Retinal pigment epithelial cell (primary cell): ENCODE measurements at places on chromosomes 6 and 20.
A peak's percentile ranks its signal among the peaks of the same experiment; 100 is the strongest.

DNA sequence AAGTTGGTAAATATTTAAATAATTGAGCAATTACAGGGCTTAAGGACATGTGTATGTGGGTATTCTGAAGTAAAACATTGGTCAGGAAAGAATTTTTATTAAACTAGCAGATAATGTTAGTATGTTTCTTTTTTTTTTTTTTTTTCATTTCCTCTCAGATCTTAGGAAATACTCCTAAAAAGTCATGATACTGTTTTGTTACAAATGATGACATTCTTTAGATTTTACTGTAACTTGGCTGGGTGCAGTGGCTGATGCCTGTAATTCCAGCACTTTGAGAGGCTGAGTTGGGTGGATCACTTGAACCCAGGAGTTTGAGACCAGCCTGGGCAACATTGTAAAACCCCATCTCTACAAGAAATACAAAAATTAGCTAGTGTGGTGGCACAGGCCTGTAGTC is 41.5 kb downstream of the CDC40 start:
- DNase-seq = no peak

DNA sequence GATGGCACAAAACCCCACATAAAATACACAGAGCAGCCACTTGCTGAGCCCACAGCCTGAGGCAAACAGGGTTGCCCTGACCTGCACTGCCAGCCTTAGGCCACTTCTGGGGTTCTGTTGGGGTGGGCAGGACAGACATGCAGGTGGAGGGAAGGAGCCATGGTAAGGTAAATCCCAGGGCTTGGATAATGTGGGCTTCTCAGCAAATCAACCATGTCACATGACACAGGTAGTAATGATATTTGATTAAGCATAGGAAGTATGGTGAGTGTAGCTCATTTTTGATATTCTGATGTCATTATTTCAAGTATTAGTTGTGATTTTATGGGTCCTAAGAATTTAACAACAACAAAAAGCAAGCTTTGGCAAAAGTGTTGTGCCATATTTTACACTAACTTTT is 124.6 kb downstream of the FOXA2 start:
- DNase-seq = no peak

DNA sequence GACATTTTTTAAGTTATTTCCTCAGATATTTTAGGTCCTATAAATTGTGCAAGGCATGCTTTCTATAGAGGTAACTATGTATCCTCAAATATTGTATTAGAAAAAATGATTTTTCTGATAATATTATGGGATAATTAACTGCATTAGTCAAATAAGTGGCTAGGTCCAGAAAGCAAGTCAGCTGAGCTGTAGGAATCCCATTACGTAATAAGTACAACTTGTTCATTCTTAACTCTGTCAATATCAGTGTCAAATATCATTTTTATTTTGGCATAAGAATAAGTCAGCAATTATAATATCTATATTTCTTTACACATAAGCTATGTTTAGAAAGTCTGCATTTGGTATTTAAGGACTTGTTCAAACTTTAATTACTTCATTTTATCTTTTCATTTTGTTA is 830.9 kb upstream of the GJE1 start:
- no peak for DNase-seq

DNA sequence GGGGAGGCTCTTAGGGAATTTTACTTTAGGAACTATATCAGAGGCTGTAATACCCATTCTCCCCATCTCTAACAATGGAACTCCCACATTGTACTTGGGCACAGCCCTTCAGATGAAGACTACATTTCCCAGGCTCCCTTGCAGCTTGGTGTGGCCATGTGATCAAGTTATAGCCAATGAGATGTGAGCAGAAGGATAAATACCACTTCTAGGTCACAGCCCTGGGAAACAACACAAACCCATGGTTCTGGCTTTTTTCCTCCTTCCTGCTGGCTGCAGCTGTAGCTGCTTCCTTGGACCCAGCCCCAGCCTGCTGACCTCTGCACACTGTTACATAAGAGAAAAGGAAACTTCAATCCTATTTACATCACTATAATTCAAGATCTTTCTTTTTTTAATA is 445.9 kb upstream of the JARID2 start:
- no peak for DNase-seq

GRCh38 chr20:48620507-48621375 is 207.1 kb downstream of the PREX1 start:
- DNase-seq = peak; percentile 39

- no peak for DNase-seq
Observed at GRCh38 chr6:5996714-5997419, 9.9 kb downstream of the NRN1 start.
